Cardiac muscle cell (in vitro differentiated cells and primary cell): ENCODE measurements at places on chromosomes 5 and 9. TPM values are rescaled to one million over a fixed set of nuclear protein-coding genes. Genes with fewer than 3 reads are reported as not detected.

The LEAP2 gene
- 1.2 and 3.1 TPM in 2 replicates for total RNA-seq

The SCGB3A2 gene
- not detected in 2 replicates for total RNA-seq

The FAM153A gene
- total RNA-seq: 3.7 and 12.6 TPM in 2 replicates

DNA sequence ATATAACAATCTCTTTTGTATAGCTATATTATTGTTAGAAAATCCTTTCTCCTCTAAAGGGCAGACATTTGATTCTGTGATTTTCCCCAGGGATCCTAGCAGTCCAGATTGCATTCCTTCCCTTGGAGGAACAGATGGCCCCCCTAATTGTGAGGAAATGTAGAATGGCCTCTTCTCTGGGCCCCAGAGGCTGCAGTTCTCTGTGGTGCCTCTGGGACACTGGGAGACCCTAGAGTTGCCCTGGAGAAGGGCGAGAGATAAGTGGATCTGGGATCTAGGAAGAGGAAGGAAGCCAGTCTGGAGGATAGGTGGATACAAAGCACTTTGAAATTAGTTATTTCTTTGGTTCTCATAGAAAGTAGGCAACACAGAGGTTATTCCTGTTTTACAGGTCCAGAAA is 1.9 kb upstream of the HINT2 start:
- no peak for DNase-seq
- no peak overlapping the region for H3K27ac ChIP-seq
- H3K4me3 ChIP-seq: no peak overlapping the region
- no peaks in the 10 kb centered on the region for H3K27me3 ChIP-seq

- no peak overlapping the region for H3K4me3 ChIP-seq
- H3K27me3 ChIP-seq: peaks cover 52% of the 10 kb centered on the region
- H3K36me3 ChIP-seq: no peaks in the 10 kb centered on the region
Observed at GRCh38 chr5:142500227-142500905, 175.5 kb upstream of the SPRY4 start.

- no peak for DNase-seq
- H3K27me3 ChIP-seq: no peaks in the 10 kb centered on the region
- no peak overlapping the region for H3K4me3 ChIP-seq
- no peak overlapping the region for H3K27ac ChIP-seq
- peaks cover 3% of the 10 kb centered on the region for H3K36me3 ChIP-seq
- no peaks in the 10 kb centered on the region for H3K4me1 ChIP-seq
Observed at GRCh38 chr5:170920196-170920595, 58.4 kb downstream of the RANBP17 start.

GRCh38 chr5:15992918-15993317 is 186.7 kb downstream of the MARCHF11 start:
- no peak overlapping the region for H3K4me3 ChIP-seq
- H3K36me3 ChIP-seq: no peaks in the 10 kb centered on the region
- peak; percentile 59 for DNase-seq
- no peak overlapping the region for H3K27ac ChIP-seq
- H3K4me1 ChIP-seq: peaks cover 8% of the 10 kb centered on the region

DNA sequence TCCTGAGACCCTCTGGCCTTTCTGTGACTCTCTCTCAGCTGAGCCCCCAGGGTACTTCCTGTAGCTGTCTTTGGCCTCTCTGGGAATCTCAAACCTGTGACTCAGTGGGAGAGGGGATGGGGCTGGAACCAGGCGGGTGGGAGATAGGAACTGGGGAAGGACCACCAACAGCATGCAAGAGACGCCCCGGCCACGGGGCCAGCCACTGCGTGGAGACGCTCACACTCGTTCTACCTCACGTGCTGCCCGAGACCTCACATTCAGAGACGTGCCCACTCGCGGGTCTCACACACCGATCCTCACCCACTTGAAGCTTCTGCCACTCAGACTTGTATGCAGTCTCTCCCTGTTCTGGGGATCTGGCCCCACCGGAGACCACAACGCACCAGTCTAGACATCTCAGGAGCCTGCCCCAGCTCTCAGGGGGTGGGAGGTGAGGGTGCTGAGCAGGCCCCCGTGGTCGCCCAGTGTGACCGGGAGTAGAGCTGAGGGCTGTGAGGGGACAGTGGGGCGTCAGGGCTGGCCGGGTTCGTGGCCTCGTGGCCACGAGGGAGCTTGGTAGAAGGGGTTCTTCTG is 13.8 kb downstream of the GPRIN1 start:
- H3K27me3 ChIP-seq: no peaks in the 10 kb centered on the region
- H3K4me3 ChIP-seq: no peak overlapping the region
- DNase-seq: no peak
